Activated CD4-positive, CD25-positive, alpha-beta regulatory T cell treated with anti-CD3 and anti-CD28 coated beads, Interleukin-2, amount 50 U/mL, for 72 hours (primary cell): ENCODE measurements at places on chromosomes 7 and 10.
A peak's percentile ranks its signal among the peaks of the same experiment; 100 is the strongest.

DNA sequence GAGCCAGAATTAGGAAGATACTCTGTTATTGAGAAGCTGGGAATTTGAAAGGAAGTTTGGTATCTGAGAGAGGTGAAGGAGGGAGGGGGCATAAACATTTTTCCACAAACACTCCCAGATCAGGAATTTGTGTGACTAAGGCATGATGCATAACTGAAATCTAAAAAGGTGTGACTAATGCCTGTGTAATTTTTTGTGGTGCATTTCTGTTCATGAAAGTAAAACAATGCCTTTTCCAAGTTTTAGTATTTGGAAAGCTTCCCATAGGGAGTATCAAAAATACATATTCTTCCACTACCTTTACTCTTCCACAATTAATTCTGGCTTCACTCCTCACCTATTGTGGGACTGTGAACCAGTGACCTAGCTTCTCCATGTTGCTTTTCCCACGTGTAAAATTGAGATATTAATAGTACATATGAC lies 56.4 kb upstream of the CAV2 start:
- DNase-seq = no peak

- DNase-seq = no peak
These were observed 490.9 kb downstream of the REEP3 start for GRCh38 chr10:64011912-64012714.

DNA sequence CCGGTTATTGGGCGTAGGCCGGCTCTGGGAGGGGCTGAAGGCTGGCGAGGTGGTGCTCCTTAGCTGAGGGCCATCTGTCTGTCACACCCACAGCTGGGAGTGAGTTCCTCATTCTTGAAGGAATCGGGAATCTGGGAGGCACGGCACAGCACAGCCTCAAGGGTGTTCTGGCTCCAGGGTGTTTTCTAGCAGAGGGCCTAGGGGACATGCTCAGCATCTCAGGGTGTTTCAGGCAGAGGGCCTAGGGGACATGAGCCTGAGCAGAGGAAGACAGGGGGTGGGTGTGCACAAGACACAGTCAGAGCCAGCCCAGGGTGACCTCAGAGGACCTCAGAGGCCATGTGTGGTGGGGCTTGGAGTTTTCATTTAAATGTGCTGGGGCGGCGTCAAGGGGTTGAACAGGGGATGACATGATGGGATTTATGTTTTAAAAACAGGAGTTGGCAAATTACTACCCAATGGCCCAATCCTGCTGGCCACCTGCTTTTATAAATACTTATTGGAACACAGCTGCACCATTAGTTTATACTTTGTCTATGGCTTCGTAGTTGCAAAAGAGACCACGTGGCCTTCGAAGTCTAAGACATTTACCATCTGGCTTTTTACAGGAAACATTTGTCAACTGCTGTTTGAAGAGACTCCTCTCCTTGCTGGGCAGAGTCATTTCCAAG lies 121.6 kb downstream of the PRKAG2 start:
- DNase-seq = no peak

DNA sequence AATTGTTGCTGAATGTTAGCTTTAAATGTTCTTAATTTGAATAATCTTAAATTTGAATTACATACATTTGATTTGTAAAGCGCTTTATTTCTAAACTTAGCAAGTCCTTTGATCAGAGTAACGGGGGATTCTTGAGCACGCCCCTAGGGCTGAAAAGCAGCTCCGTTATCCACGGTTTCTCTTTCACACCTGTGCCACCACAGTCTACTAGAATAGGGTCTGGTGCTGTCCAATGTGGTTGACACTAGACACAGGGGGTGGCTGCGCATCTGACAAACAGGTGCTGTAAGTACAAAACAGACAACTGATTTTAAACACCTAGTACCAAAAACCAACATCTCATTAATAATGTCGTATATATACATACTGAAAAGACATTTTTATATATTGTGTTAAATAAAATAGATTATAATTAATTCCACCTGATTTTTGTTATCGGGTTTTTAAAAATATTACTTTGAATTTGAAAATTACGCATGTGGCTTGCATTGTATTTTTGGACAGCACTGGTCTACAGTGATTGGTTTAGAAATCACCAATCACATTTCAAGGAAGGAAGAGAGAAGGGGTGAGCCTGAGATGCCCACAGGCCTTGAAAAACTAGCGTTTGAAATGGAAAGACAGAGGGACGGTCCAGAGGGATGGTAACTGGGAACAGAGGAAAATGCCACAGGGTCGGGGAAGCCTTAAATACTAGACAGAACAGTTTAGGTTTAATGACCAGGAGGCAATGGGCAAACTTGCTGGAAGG lies 7.3 kb downstream of the SEPHS1 start:
- peak; percentile 37 for DNase-seq
